ENCODE measurements at places on chromosomes 1 and 21.

DNA sequence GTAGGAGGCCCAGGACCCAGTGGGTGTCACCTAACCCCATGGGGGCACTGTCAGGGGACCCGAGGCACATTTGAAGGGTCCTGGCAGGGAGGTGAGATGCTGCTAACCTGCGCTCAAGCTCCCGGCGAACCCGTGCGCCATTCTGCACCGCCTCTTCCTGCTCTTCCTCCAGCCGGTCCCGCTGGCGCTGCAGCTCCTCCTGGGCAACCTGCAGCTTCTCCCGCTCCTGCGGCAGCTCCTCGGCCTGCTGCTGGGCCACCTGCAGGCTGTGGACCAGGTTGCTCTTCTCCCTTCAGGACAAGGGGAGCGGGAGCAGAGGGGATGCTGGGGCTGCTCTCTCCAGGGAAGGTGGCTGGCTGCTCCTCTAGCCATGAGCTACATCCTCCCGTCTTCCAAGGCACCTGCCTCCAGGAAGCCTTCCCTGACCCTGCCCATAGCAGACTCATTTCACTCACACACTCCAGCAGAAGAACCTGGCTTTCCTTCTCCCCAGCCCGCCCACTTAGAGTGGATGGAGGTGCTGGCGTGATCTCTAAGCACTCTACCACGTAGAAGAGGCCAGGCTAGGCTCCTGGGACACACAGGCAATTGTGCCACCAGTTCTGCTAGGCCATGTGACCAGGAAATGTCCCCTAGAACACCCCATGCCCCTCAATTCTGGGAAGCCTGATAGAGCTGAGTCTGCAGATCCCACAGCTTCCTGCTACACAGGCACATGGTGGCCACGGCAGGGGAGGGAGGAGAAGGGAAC lies 15.2 kb upstream of the NBPF1 start:
- DNase-seq = no peak

- DNase-seq = no peak
Measured at GRCh38 chr21:32114419-32115035, 164.3 kb downstream of the MIS18A start.

DNA sequence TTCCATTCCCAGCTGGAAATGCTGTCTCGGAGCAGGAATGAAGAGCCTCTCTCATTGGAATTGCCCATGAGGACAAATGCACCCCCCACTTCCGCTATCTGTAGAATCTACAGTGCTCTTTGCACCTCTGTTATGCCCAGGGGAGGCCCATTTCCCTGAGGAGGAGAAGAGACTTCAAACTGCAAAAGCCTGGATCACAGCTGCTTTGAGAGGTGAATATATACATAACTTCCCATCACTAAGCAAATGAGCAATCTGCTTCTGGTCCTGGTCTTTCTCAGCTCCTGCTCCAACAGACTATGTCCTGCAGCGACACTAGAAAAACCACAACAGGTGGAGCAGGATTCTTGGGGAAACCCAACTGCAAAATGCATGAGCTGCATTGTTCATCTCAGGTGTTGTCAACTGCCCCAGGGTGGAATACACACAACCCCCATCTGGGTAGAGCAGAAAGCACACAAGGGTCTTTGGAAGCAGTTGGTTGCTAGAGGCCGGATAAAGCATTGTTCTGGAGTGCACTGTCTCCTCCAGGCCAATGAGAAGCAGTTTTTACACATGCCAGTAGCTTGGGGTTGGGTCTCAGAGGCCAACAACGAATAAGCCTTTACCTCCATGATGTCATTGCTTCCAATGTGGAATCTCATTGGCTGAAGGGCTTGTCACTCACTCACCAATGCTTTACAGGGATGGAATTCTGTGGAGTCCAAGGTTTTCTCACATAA lies 67.7 kb upstream of the RAB4A start:
- peak; percentile 94 for DNase-seq

GRCh38 chr21:34884346-34884929 lies 164.7 kb downstream of the RUNX1 start:
- no peak for DNase-seq

GRCh38 chr1:29542548-29542947 lies 306.2 kb downstream of the PTPRU start:
- DNase-seq = no peak

DNA sequence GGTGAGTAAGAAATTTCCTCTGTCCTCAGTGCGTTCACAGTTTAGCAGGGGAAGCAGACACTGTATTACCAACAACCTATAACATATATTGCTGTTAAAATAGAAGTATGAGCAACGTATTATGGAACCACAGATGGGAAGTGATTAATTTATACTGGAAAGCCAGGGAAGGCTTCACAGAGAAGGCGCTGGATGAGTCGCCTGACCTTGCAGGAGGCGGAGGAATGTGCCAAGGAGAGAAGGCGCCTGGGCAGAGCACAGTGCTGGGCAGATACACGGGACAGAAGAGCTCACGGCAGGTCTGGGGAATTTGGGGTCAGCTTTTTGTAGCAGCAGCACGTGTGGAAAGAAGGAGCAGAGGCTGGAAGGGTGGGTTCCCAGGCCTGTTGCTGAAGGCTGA lies 116.3 kb downstream of the DHRS3 start:
- DNase-seq = peak; percentile 79

DNA sequence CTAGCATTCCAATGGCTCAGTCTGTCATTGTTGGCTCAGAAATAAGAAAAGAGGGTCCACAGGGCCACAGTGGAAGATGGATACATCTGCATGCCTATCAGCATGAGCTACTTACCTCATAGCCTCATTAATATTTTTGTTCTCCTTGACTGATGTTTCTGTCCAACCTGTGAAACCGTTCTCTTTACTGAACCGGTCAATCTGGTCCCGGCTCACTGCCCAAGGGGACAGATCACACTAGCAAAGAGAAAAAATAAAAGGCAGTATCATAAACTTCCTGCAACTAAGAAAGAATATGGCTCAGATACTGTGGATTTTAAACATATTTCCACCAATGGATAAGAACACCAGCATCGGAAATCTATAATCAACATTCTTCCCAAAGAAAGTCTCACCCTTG lies 4.7 kb downstream of the RAB29 start:
- DNase-seq = no peak

DNA sequence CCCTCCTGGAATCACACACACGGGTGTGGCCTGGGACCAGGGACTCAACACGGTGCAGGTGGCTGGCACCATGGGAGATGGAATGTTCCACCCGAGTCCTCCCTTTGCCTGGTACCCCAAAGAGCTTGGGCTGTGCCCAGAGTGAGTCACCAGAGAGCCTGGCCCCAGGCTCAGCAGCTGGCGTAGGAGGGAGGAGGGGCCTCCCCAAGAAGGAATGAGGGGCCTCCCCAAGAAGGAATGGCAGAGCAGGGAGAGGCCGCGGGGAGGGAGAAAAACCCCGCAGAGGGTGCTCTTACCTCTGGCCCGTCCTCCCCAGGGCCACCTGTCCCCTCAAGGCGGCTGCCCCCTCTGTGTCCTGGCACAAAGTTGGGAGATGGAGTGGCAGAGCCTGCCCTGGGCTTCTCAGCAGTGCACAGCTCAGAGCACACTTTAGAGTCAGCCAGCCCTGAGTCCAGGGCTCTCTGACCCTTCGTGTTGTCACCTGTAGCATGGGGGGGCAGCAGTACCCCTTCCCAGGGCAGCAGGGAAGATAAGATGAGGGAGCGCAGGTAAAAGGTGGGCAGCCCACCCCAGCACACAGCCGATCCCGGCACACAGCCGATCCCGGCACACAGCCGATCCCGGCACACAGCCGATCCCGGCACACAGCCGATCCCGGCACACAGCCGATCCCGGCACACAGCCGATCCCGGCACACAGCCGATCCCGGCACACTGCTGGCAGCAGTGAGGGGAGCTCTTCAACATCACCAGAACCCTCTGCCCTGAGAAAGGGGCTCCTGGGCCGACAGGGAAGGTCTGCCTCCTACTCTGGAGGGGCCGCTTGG lies 20.2 kb upstream of the KCNAB2 start:
- DNase-seq = peak; percentile 61

DNA sequence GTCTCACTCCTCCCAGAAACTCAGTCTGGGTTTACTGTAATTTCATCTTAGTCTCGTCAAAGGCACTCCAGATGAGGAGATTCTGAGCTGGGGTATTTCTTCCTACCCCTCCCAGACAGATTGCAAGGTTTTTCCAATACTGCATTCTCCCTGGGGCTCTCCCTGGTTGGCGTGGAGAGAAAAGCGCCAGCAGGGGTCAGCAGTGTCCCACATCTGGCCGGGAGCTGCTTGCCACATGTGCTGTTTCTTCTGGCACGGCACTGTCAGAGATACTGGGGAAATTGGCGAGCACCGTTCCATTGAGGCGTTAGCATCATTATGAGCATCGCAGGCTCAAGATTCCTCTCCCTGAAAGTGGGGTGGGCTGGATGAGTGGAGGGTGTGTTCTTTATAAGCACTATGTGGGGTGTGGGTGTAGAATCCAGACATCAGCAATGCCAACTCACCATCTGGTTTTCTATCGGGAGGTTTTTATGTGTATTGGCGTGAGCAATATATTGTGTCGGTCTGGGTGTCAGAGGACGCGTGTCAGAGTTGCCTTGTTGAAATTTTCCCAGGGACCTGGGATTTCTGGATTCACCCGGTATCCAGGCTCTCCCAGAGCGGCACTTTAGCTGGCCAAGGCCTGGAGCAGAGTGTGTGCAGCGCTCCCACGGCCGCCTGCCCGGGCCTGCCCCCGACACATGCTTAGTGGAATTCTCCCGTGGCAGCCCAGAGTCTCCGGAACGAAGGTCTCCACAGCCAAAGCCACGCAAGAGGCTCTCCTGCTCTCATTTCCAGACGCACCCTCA lies 8.0 kb upstream of the NAV1 start:
- peak; percentile 70 for DNase-seq

DNA sequence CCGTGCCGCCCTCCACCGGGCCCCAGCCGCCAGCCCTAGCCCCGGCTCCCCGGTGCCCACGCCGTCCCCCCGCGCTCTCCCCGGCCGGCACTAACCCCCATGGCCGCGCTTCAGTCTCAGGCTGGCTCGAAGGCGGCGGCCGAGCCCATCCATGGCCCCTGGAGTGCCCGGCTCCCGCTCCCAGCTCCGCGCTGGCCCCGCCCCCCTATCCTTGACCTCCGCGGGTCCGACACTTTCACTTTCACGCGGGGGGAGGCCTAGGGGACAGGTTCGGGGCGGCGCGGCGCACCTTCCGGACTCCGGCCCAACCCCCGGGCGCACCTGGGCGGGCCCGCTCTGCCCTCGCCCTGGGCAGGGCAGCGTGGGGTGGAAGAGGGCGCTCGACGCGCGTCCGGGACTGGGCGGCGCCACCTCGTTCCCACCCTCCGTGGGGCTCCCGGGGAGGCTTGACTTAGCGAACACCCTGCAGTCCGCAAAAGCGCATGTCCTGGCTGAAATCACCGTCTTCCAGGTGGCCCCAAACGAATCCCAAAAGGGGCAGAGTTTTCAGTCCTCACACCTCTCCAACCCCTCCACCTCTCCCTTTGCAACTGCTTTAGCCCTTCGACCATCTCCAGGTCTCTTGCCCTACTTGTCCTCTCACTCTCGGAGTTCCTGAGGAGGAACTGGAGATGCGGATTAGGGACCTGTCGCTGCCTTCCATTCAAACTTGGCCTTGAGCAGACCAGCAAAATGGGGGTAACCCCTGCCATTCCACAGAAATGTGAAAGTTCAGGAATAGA lies 3.9 kb upstream of the DENND2D start:
- DNase-seq = peak; percentile 14

DNA sequence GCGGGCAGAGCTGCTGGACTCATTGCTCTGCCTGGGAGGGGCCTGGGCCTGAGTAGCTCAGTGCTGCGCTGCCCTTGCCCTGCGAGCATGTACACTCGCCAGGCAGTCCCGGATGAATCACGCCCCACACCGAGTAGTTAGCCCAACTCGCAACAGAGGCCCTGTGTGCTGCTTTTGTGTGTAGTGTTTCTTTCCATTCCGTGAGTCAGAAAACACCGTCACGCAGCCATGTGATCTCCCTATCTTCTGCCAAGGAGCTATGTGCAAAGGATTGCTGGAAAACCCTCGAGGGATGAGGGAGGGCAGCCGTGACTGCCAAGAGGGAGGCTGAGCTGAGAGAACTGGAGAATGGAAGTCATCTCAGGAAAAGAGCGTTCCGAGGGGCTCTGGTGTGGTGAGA lies 37.3 kb downstream of the NENF start:
- DNase-seq = peak; percentile 100

- DNase-seq = no peak
Measured at GRCh38 chr1:203626910-203627246, 246 bp downstream of the ATP2B4 start.

GRCh38 chr1:109391157-109391556 lies 6.6 kb downstream of the SORT1 start:
- DNase-seq = no peak

GRCh38 chr21:31343680-31344480 lies at the start of gene TIAM1:
Gene TIAM1 (minus strand): TSS chr21:31344261. CDS start chr21:31266972, 77,289 bp downstream.
- DNase-seq = peak; percentile 11

DNA sequence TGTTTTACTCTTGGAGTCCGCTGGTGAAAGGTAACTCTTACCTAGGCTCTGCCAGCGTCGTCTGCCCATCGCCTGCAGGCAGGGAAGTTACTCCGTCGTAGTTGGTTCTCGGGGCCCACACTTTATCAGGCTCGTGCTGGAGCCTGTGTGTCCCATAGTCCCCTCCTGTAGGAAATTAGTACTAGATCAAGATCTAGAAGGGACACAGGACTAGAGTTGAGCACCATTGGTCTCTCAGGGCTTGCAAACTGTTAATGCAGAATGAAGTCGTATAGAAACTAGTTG lies 940 bp downstream of the SRRM1 start:
- no peak for DNase-seq

DNA sequence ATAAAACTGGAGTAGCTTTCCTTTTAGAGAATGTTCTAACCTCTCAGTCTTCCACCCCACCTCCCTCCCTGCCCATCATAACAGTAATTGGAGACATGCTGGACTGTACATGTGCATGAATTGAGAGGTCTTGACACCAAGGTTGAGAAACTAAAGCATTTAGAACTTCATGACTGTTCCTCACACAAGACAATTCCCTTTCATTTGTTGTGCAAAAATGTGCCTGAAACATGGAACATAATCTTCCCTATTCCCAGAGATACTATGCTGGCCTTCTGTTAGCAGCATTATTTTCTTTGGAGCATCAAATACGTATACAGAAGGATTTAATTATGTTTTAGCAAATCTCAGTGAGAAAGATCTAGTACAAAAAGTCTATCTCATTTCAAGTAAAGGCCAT lies 97.5 kb upstream of the KCNE2 start:
- DNase-seq = no peak

GRCh38 chr1:229843627-229844238 lies 217.7 kb downstream of the URB2 start:
- DNase-seq = peak; percentile 80

DNA sequence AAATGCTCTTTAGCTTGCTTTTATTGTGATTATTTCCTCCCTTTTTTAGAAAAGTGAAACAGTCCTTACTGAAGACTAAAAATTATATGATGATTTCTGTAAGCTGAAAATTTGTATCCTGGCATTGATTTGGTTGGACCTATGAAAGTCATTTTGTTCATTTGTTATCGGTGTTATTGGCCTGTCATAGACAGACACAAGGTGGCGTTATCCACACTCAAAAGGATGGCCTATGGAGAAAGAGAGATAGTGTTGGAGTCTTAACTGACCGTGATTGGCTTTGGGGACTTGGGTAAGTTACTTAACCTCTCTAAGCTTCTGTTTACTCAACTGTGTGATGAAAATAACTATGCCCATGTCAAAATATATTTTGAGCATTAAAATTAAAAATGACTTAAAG lies 203.6 kb upstream of the CHODL start:
- DNase-seq = no peak
